Hepatocyte (in vitro differentiated cells): ENCODE measurements at places on chromosomes 3 and 15.

DNA sequence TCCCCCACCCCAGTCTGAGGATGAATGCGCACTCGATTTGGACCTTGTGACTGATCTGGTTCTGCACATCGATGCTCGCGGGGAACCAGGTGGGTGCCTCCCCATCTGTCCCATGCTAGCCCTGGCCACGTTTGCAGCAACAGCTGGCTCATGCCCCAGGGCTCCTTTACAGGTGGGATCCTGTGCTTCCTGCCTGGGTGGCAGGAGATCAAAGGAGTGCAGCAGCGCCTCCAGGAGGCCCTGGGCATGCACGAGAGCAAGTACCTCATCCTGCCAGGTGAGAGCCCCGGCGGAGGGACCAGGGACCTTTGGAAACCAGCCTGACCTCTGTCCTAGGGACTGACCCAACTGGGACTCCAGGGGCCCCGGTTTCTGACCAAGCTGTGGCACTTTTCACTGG, 44.3 kb downstream of the DHX30 start:
- DNase-seq, result no peak

GRCh38 chr3:32026593-32026992, 45.0 kb downstream of the ZNF860 start:
- no peak for DNase-seq

GRCh38 chr3:155014953-155015352, 65.2 kb upstream of the MME start:
- DNase-seq, result no peak

GRCh38 chr15:100980410-100981046, 61.4 kb downstream of the LRRK1 start:
- DNase-seq, result no peak

DNA sequence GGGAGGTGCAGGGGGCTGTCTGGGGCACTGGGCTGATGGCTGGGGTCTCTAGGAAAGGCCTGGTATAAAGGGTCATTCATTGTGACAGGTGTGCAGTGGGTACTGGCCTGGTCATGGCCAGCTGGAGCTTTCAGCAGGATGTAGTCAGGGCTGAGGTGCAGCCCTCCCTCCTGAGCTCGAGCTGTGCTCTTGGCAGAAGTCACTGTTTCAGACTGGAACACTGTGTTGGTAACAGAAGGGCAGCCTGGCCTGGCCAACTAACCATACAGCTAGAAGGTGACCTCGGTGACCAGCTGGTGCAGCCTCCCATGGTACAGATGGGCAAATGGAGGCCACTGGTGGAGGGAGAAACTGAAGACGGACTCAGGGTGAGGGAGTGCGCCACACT, 34.4 kb upstream of the LCTL start:
- no peak for DNase-seq

- no peak for DNase-seq
These were observed 398.3 kb downstream of the MFSD1 start for GRCh38 chr3:159200176-159200575.

DNA sequence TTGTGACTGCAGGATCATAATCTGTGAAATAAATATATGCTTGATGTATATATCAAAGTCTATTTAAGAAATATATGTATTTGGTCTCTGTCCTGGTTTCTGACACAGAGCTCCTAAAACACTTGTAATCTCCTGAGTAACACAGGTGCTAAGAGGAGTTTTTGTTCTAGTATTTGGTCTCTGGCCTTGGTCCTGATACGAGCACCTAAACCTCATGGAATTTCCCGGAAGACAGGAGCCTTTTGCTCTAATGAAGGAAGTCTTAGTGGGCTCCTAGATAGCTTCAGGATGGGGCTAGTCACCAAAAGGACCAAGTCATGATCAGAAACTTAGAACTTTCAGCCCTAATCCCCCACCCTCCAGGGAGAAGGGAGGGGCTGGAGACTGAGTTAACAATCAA, 19.2 kb upstream of the MUSTN1 start:
- no peak for DNase-seq

DNA sequence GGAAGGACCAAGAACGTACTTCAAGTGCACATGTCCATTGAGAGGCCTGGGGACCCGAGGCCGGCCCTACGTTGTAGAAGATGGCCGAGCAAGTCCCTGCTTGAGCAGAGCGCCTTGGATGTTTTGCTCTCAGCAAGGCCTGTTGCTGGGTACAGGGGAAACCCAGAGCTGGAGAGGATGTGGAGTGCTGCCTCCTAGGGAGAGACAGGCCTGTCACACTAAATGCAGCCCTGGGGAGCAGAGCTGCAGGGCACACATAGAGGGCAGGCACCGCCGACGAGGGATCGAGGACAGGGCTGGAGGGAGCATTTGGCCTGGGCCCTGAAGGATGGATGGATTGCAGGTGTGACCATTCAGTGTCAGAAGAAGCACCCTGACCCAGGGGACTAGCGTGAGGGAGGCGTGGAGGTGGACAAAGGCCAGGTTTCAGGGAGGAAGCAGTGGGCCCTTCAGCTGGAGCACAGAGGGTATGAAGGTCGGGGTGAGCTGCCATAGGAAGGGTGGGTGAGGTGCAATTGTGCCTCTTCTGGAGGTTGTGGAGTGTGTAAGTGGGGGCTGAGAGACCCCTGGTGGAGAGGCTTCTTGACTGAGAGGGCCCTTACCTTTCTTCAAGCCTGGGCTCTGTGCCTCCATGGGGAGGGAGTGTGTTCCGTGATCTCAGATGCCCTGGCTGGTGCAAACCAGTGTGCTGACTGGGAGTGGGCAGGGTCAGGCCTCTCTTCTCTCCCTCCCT, 142.4 kb downstream of the CHDH start:
- no peak for DNase-seq

- DNase-seq, result no peak
These were observed 52.8 kb downstream of the CORO2B start for GRCh38 chr15:68631601-68632051.

- no peak for DNase-seq
These were observed 4.7 kb downstream of the LTF start for GRCh38 chr3:46460051-46460450.

- no peak for DNase-seq
These were observed 235.7 kb upstream of the THBS1 start for GRCh38 chr15:39345176-39345575.

- no peak for DNase-seq
These were observed 32.0 kb upstream of the STXBP5L start for GRCh38 chr3:120875989-120876388.

- DNase-seq, result peak; percentile 50
These were observed 29.5 kb downstream of the CORO2B start for GRCh38 chr15:68608206-68608843.
